ENCODE measurements at places on chromosomes 7 and 10.

DNA sequence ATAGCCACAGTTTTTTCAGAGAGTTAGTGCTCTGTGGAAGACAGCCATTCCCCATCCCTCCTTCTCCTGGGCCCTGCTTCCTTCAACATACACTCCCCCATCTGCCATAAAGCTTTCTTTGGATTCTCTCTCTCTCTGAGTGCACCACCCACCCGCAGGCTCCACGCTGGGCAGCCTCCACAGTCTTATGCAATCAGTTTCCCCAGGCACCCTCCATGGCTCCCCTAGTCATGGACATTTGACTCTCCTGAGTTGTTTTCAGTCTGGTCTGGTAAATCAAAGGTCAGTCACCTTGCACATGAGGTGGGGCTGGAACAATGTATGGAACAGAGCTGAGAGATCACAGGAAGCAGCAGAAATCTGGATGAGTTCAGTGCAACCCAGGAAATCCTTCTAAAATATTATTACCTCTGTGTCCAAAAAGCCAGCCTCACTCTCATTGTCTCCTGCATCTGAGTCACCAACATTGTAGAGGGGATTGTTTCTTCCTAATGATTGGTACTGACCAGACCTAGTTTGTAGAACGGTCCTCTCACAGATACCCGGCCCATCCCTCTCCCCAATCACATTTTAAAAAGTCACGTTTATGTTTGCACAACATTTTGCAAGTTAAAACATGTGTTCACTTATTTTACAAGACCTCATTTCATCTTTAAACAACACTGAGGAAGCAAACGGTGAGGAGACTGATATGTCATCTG lies 70.1 kb downstream of the CYCS start:
- H3K27ac ChIP-seq = no peak overlapping the region
- no peak overlapping the region for H3K4me3 ChIP-seq
- H3K27me3 ChIP-seq = no peaks in the 10 kb centered on the region
- DNase-seq = no peak

DNA sequence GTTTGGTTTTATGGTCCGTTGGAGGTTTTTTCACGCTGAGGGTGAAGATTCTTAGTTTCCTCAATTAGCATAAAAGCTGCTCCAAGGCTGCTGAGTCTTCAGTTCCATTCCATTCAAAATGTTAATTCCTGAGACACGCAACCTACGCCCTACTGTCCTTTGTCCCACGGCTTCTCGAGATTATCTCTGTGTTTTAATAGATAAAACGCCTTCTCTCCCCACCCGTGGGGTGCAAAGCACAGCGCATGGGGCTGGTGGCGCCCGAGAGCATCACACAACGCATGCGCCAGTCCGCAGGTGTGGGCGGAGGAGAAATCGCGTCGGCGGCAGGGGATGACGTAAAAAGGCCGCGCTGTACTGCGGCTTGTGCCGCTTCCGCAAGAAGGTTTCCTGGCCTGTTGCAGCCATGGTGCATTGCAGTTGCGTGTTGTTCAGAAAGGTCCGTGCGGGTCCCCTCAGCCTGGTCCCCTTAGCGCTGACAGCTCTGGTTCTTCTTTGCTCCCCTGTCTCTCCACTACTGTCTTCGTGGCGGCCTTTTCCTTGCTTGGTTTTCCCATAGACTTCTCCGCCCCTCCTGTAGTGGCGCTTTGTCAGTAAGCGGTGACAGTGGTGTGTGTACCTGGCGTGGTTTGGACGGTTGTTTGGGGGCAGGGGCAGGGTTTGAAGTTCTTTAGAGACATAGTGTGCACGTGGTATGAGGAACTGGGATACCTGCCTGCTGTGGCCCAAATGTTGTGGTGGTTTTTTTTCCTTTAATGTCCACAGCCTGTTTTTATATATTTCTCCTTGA lies at the start of gene GTPBP10:
Gene GTPBP10, plus strand, starts transcription at position 381 of the 790 bp plus-strand sequence. Its CDS starts 26 bp downstream, at position 407.
- H3K4me3 ChIP-seq = peak within 1 kb of the TSS; percentile 87
- H3K36me3 ChIP-seq = no peaks in the 10 kb centered on the region
- H3K27ac ChIP-seq = peak within 1 kb of the TSS; percentile 87

GRCh38 chr7:16999541-17000267 lies 117.9 kb upstream of the AGR3 start:
- no peak overlapping the region for H3K4me3 ChIP-seq
- H3K27ac ChIP-seq = no peak overlapping the region

- H3K27me3 ChIP-seq = no peaks in the 10 kb centered on the region
- no peak overlapping the region for H3K4me3 ChIP-seq
- H3K27ac ChIP-seq = no peak overlapping the region
- H3K4me1 ChIP-seq = no peaks in the 10 kb centered on the region
- H3K36me3 ChIP-seq = no peaks in the 10 kb centered on the region
These were observed 24.0 kb upstream of the TM9SF3 start for GRCh38 chr10:96610817-96611216.

- peaks cover 48% of the 10 kb centered on the region for H3K4me1 ChIP-seq
- DNase-seq = no peak
- H3K4me3 ChIP-seq = no peak overlapping the region
These were observed 44.3 kb upstream of the PDCD4 start for GRCh38 chr10:110827410-110827809.

DNA sequence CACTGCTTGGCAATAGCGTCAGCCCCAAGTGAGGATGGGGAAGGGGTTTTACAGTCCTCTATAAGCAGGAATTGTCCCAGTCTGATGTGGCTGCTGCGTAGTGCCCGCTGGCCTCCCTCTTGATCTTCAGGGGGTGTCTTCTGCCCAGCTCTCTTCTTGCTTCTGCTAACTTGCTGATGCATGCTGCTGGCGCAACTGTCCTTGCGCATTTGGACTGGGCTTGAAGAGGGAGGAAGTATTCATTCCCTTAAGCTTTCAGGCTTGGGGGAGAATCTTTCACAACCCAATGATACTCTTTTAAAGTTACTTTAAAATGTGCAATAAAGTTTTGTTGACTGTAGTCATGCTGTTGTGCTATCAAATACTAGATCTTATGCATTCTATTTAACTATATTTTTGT lies 10.3 kb downstream of the GALNT11 start:
- no peak overlapping the region for H3K27ac ChIP-seq
- H3K36me3 ChIP-seq = no peaks in the 10 kb centered on the region
- peaks cover 2% of the 10 kb centered on the region for H3K4me1 ChIP-seq
- no peak for DNase-seq

DNA sequence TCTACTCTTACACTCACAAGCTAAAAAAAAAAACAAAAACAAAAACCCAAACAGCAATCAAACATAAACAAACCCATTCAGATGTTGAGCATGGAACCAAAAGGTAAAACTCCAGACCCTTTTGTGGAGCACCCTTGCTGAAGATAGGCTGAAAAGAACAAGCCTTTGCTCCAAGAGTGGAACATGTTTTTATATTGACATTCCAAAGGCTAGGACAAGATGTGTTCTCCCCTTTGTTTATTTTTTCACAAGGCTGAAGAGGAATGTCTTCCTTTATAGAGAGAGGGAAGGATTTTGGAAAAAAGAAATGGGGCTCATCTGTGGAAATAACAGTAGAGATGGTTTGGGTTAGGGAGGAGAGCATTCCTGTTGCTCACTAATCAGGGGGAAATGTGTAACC lies 87.2 kb upstream of the ELMO1 start:
- no peak overlapping the region for H3K27ac ChIP-seq
- DNase-seq = no peak

Measured in gastrocnemius medialis (tissue), 4 donors.